ENCODE measurements at places on chromosomes 6 and 20. TPM values are rescaled to one million over a fixed set of nuclear protein-coding genes. Genes with fewer than 3 reads are reported as not detected.

FERMT1 gene
- 3.4 TPM for polyA plus RNA-seq

CRISP2 gene
- not detected for polyA plus RNA-seq

DNA sequence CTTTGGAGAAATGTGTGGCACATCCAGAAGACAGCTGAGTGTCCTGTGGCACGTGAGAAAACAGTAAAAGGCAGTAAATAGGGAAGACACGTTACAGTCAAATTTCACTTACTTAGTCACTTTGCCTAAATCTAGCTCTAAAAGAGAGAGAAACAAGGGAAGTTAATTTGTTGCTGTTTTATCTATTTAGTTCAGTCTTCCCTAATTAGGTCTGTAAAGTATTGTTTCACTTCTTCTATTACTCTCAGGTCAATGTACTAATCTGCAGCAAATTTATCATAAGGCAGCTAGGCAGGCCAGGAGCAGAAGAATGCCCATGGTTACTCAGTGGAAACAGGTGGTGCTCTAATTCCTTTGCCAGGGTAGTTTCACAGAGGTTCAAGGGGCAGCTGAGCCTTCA is 124.3 kb upstream of the CNR1 start:
- DNase-seq = no peak

DNA sequence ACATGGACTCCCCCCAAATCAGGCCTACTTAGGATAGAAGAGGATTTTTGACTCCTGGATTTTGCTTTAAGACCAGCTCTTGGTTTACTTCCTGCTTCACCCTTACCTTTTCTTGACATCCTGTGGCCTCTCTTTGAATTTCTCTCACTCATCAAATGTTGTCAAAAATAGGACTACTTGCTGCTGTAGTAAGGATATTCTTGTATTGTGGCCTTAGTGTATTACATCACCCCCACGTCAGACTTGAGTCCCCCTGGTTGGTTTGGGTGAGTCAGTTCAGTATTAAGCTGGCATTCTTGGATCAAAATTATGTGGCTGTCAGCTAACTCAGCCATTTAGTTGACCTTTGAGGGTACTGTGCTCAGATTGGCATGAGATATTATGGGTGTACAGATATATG is 1.1 kb downstream of the TPX2 start:
- no peak for DNase-seq

Data from urinary bladder (tissue), 4 donors.